Non-pigmented ciliary epithelial cell (primary cell): ENCODE measurements at places on chromosomes 12 and 14.

DNA sequence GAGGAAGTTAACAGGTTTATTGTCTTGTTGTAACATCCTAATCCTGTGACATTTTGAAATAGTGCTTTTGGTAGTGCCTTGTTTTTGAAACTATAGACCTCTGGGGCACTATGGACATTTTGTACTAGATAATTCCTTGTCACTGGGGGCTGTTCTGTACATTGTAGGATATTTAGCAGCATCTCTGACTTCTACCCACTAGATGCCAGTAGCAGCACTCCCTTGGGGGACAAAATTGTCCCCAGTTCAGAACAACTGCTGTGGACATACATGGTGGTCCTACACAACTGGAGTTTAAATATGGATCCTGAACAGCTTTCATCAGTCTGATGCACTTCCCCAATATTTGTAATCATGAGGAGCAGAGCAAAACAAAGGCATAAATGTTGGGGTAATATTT lies 264.7 kb downstream of the RAD51B start:
- no peak for DNase-seq

- peak; percentile 28 for DNase-seq
These were observed 61.0 kb downstream of the KIAA0586 start for GRCh38 chr14:58488550-58488949.

GRCh38 chr14:101476916-101477553 lies 84.3 kb upstream of the DIO3 start:
- no peak for DNase-seq

DNA sequence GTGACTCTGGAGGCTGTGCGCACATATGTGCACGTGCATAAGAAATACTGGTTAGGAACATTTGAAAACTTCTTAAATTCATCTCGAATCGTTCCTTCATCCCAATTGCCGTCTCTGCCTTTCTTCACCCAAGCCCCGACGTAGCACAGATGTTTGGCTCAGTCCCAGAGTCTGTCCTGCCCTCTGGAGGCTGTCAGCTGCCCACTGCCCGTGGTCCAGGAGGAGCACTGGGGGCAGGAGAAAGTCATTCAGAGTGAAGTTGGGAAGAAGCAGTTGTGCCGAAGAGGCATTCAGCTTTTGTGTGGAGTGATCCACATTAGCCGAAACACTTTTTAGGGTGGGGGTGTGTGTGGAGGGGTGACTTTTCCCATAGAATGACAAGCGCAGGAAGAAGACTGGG lies 124.9 kb downstream of the TSPAN9 start:
- no peak for DNase-seq

DNA sequence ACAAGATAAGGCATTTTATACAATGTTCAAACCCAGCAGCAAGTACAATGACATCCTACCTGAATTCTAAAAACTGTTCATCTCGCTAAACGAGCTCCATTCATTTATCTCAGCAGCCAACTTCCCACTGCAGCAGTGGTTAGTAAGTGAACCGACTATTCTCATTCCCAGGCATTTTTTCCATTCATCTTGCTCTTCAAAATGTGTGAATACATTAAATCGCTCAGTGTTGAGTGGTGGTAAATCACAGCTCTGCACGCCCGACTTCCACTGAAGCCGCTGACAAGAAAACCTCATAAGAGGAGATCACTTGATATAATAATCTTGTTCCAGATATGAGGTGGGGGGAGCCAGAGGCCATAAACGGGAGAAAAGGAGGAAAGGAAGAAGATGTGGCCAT lies 746.2 kb upstream of the USP15 start:
- DNase-seq = no peak

DNA sequence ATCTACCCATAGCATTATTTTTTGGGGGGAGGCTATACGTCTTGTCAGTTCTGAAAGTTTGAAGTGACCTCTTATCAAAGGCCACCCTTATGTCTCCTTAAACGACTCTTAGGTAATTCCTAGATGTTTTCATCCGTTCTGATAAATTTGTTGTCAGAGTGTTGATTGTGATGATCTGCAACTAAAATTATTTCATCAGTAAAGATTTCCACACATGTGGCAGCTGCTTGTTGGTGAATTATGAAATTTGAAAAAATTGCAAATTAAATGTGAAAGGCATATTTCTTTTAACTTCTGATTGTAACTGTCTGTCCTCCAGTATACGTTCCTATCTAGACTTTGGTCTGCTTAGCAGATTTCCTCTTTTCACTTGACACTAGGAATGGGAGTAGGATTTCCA lies 1.4 kb downstream of the ADIPOR2 start:
- DNase-seq = no peak

DNA sequence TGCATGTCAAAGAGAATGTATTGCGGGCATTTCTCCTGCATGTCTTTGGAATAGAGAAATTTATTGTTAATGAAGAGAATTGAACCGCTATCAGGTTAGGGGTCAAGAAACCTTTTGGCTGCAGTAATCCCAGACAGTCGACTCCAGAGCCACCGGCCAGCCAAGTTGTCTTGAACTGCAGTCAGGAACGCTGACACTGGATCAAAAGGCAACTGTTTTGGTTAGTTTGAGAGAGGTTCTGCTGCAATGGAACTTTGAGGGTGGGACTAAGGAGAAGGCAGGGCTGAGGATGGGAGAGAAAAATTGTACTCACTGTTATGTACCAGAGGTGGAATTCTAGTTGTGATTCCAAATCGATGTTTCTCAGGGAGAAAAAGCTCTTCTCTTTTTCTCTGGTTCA lies 28.2 kb downstream of the PPFIBP1 start:
- DNase-seq = no peak

- DNase-seq = no peak
These were observed 446 bp upstream of the ZNF641 start for GRCh38 chr12:48351022-48351708.
